Esophagus mucosa (tissue), 1 donor: ENCODE measurements at places on chromosomes 13 and 19. TPM values are rescaled to one million over a fixed set of nuclear protein-coding genes. Genes with fewer than 3 reads are reported as not detected.

DNA sequence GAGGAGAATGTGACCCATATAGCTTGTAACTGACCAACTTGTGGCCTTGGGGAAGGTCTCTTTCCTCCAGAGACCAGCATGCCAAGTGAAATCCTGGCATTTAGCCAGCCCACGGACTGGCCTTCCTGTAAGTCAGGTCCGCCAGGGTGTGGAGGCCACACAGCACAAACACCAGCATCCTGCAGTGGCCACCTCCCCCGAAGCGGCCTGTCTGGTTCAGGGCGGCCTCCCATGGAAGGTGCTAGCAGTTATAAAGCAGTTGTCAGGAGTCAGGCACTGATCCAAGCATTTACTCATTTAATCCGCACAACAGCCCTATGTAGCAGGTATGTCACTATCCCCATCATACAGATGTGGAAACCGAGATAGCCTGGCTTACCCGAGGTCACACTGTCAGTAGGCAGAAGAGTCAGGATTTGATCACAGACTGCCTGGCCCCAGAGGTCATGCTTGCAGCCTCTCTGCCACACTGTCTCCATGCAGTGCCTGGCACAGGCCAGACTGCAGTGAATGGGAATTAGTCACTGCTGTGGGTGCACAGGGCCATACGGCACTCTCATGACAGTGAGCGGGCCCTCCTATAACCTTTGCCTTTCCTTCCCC lies 36.7 kb downstream of the CAPN12 start:
- ATAC-seq = peak; percentile 79

DNA sequence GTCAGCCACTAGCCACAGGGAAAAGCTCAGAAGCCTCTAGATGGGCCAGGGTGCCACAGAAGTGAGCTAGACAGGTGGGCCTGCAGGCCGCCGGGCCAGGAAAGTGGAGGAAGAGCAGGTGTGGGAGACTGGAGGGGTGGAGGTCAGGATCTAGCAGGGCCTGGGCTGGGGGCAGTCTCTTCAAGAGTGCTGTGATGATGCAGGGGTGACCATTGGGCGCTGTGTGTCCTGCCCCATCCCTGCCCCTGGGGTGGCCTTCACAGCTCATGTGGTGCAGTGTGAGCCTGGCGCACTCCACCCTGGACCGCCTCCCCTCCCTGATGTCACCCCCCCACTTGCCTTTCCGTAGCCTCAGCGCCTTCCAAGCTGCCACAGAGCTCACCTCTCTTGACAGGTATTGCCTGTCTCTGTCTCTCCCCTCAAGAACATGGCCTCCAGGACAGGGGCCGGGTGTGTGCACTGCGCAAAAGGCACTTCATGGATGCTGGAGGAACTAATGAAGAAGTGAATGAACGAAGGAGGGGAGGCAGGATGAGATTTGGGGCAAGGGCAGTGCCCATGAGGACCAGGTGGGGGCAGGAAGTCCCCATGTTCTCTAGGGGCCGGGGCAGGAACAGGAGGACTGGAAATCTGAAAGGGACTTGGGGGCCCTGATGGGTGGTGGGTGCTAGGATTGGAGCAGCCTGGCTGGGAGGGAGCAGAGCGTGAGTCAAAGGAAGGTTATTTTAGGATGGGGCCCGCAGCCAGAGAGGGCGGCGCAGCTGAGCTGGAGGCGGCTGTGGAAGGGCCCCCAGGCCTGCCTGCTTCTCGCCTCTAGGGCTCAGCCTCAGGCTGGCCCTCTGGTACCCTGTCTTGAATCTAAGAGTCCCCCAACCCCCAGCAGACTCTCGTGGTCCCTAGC lies 6.6 kb downstream of the SSBP4 start:
- ATAC-seq = no peak

DNA sequence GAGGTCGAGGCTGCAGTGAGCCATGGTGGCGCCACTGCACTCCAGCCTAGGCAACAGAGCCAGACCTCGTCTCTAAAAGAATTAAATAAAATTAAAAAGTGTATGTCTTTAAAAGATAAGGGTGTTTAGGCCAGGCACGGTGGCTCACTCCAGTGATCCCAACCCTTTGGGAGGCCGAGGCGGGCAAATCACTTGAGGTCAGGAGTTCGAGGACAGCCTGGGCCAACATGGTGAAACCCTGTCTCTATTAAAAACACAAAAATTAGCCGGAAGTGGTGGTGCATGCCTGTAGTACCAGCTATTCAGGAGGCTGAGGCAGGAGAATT lies 7.5 kb upstream of the SDHAF1 start:
- no peak for ATAC-seq

- no peak for ATAC-seq
Observed at GRCh38 chr13:31814536-31814935, 75.2 kb downstream of the RXFP2 start.

GRCh38 chr19:41974652-41975051 lies 15.5 kb upstream of the RABAC1 start:
- peak; percentile 76 for ATAC-seq

DNA sequence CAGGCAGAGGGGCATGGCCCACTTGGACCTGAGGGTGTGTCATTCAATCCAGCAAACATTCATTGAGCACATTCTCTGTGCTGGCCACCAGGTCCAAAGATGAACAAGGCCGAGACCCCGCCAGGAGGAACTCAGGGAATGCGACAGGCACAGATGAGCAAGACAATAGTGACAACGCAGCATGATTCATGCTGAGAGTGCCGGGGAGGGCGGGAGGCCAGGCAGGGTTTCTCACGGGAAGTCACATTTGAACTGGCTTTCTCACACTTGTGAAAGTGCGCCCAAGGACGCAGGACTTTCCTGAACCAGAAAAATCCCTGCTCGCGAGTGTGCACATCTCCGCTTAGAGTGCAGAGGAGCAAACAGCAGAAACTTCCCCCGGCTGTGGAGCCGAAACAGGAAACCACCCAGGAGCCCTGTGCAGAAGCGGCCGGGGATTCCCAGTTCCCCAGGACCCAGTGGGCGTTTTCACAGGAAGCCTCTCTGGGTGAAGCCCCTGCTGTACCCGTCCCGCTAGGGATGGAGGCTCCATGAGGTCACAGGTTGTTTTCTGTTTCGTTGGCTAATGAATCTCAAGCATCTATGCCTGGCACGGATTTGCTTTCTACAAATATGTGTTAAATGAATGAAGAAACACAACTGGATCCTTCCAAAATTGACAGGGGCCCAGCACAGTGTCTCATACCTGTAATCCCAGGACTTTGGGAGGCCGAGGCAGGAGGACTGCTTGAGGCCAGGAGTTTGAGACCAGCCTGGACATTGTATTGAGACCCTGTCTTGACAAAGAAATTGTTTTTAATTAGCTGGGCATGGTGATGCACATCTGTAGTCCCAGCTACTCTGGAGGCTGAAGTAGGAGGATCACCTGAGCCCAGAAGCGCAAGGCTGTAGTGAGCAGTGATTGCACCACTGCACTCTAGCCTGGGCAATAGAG lies 68.4 kb upstream of the TM9SF2 start:
- ATAC-seq = peak; percentile 58

DNA sequence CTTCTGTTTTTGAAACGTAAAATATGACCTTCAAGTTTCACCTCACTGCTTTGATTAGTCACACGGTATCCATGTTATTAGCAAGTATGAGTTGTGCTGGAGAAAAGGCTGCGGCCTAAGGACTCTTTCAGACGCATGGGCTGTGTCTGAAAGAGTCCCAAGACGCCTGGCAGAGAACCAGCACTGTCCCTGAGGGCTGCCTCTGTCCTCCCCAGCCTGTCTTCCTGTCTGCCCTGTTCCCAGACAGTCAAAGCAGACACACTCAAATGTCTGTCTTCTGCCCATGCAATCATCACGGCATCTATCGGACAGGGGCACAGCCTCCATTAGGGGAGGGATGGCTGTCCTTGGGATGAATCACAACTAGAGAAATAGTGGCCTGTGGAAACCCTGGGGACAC lies 65.5 kb downstream of the DPY19L3 start:
- ATAC-seq = no peak

DNA sequence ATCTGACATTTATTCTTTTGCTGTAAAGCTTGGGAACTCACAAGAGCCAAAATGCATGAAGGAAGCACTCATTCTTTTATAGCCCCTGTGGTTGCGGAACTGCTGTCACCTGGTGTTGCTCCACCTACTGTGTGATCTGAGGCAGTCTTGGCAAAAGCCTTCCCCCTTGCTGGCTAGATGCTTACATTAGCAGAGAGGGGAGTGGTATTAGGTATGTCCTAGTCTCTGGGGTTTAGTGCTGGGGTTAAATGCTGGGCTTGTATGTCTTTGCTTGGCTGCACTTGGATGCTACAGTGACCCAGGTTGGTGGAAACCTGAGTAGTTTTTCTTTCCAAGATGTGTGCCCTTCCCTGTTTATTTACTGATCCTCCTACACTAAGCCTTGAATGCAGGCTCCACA lies 99.3 kb downstream of the WDFY2 start:
- ATAC-seq = peak; percentile 34

GRCh38 chr13:42107421-42107820 lies 59.0 kb downstream of the DGKH start:
- no peak for ATAC-seq

The ZNF563 gene
- 1.7 TPM for total RNA-seq

The GSX1 gene
- not detected for total RNA-seq
